ENCODE measurements at places on chromosomes 2 and 18.
A peak's percentile ranks its signal among the peaks of the same experiment; 100 is the strongest.

DNA sequence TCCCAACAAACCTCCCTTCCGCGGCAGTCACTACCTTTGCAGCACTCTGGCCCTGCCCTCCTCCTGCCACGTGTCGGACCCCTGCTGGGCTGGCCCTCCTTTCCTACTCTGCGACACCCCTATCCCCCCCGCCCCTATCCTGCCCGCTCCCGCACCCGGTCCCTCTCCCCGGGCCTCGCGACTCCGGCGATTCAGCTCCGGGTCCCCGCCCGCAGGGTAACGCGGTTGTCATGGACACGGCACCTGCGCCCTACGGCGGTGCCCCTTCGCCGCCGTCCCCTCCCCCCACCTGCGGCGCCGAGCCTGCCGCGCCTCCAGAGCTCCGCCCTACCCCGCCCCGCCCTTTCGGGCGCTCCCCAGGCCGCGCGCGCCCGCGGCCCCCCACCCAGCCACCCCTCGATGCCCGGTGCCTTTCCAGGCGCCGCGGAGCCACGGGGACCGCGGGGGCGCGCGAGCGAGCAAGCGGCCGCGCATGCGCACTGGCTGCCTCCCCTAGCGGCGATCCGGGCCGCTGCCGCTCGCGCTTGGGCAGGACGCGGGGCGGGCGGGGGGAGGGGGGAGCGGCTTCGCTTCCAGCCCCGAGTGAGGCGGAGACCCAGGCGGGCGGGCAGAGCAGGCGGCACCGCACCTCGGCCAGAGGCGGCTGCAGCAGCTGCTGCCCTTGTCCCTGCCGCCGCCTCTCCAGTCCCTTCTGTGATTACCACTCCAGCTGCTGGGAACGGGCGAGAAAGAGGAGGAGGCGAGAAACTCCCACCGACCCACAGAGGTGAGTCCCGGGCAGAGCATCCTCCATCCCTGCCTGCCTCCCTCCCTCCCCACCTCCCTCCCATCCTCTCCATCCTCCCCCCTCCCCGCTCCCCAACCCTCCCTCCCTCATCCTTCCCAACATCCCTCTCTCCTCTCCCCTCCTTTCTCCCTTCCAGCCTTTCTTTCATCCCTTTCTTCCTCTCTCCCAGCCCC lies at the start of gene CTNNA2:
Gene CTNNA2, plus strand, starts transcription at position 610 of the 960 bp plus-strand sequence.
- no peak for DNase-seq

GRCh38 chr2:19731037-19731436 lies 170.7 kb downstream of the TTC32 start:
- DNase-seq: no peak

GRCh38 chr2:46332686-46333281 lies 35.6 kb downstream of the EPAS1 start:
- DNase-seq: no peak

- DNase-seq: no peak
These were observed 54.0 kb downstream of the EMILIN2 start for GRCh38 chr18:2900684-2901422.

DNA sequence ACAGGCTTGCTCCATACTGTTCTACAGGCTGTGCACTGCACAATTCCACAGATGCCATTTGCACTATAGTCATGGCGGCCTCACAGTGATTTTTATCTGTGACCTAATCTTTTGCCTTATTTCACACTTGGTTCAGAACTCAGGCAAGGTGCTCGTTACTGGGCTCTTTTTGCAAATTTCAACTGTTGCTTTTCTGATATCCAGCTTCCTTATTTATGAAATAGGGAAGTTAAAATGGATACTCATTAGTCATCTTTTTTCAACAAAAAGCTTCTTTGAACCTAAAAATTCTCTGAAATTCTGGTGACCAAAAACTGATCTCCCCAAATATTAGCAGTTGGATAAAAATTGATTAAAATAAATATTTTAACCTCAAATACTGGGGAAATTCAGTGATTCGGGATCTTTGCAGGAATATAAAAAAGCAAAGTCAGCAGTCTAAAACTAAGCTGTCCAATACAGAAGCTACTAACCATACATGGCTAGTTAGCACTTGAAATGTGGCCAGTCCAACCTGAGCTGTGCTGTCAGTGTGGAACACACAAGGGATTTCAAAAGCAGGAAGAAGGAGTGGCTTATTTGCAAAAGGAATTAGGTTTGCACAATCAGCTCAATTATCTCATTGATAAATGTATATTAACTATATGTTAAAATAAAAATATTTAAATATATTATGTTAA lies 134.4 kb downstream of the COL4A4 start:
- no peak for DNase-seq

DNA sequence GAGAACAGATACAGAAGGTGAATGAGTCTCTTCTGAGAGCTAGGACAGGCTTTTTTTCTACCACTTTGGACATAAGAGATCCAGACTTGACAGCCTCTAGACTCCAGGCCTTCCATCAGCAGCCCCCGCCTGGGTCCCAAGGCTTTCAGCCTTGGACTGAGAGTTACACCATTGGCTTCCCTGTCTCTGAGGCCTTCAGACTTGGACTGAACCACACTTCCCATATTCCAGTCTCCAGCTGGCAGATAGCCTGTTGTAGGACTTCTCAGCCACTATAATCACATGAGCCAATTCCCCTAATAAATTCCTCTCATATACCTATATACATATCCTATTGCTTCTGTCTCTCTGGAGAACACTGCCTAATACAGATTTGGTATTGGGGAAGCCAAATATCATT lies 128.2 kb downstream of the MCFD2 start:
- no peak for DNase-seq

GRCh38 chr18:62485684-62486083 lies 37.1 kb upstream of the ZCCHC2 start:
- DNase-seq: no peak

- DNase-seq: no peak
These were observed 63.6 kb downstream of the GREB1L start for GRCh38 chr18:21305621-21306020.

DNA sequence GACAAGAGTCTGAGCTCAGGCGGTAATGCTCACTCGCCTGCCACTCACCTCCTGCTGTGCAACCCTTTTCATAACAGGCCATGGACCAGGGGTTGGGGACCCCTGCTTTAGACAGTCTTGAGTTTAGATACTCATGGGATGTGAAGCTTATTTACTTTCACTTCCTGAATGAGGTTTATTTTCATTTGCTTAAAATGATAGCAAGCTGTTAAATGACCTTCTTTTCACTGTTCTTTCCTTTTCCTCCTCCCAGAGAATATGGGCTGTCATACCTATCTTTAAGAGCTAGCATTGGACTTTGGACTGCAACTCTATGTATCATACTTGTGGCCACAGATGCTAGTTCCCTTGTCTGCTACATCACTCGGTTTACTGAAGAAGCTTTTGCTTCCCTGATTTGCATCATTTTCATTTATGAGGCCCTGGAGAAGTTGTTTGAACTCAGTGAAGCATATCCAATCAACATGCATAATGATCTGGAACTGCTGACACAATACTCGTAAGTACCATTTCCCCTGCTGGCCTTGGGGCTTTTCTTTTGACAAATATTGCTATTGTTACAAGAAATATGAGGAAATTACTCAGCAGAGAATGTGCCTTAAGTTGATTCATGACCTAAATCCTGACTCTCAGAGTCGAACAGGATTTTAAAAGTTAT lies 168.5 kb downstream of the DPP4 start:
- no peak for DNase-seq

- DNase-seq: no peak
These were observed 253.0 kb upstream of the NCKAP5 start for GRCh38 chr2:133821107-133821760.

- no peak for DNase-seq
These were observed 25.7 kb downstream of the MAP4K3 start for GRCh38 chr2:39411181-39411944.

DNA sequence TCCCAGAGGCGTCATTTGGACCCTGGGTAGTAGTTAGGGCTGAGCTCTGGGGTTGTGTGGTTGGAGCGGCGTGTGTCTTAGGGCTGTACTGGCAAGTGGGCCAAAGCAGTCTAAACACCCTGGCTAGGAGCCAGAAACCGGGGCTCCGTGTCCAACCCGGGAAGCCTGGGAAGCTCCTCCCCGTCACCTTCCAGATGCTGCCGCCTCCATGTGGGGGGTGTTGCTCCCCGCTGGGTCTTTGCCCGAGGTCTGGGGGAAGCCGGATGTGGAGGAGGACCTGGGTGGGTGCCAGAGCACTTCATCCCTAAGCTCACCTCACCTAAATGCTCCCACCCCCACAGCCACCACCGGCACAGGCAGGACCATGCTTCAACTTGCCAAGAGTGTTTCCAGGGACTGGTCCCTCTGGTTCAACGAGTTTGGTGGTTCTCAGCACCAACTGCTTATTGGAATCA lies 25.4 kb downstream of the TET3 start:
- no peak for DNase-seq

DNA sequence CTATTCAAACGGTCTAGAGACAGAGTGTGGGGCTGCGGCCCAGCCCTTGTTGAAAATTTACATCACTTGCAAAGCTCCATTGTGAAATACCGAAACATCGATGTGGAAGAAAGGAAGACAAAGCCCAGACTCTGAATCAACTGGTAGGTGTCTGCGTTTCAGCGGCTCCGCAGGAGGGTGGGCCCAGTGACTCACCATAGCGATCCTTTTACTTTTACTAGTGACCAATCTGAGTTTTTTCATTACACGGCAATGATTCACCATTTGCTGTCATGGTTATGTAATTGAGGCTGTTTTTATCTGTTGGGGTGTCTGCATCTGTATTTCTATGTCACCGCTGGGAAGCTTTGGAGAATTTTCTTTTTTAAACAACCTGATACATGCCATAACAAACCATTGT lies 66.6 kb upstream of the ODC1 start:
- DNase-seq: no peak

DNA sequence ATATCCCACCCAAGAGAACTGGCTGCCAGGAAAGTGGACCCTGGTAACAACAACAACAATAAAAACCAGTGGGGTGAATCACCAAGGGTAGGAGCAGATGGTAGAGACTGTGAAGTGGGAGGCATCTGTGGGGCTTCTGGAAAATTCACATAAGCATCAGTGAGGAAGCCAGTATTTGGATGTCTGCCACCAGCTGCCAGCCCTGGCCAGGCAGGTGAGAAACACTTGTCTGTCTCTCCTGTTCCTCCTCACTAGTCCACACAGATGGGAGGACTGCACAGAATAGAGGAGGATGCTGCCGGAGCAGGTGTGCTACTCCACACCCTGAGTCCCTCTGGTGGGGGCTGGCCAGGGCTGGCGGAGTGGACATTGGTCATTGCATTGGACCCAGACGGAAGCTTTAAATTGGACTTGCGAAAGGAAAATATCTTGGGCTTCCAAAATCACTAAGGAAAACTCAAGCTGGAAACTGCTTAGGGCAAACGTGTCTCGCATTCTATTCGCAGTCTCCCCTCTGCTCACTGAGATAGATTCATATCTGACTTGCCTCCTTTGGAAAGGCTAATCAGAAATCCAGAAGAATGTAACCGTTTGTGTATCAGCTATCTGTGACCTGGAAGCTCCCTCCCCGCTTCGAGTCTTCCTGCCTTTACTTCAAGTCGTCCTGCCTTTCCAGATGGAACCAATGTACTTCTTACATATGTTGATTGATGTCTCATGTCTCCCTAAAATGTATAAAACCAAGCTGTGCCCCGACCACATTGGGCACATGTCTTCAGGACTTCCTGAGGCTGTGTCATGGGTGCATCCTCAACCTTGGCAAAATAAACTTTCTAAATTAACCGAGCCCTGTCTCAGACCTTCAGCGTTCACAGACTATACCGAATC lies 69.1 kb downstream of the NAB1 start:
- DNase-seq: no peak

GRCh38 chr18:79964330-79965118 lies at the start of gene HSBP1L1:
Gene HSBP1L1, plus strand, starts transcription at chr18:79964643. Its CDS starts 93 bp downstream, at chr18:79964736.
- DNase-seq: no peak

DNA sequence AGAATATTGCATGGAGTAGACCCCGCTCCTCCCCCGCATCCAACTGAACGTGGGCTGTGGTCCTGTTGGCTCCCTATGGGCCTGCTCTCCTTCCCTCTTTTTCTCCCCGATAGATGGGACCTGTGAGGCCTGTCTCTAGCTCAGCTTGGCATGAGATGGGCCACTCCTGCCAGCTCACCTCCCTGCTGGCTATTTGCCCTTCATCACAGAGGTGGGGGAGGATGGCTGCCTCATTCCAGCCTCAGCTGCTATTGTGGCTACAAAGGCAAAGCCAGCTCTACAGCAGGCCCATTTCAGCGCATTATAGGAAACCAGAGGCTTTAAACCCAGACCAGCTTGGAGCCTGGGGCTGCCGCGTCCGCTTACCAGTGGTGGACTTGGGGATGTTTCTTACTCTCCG lies 313.9 kb downstream of the GBX2 start:
- DNase-seq: no peak

GRCh38 chr2:201194097-201194496 lies 11.2 kb downstream of the CASP10 start:
- DNase-seq: no peak

GRCh38 chr2:39490586-39490985 lies 53.5 kb upstream of the MAP4K3 start:
- DNase-seq: no peak

- DNase-seq: no peak
These were observed 420.1 kb upstream of the ZNF804A start for GRCh38 chr2:184178229-184178628.

GRCh38 chr2:224836263-224836662 lies 120.1 kb upstream of the CCDC195 start:
- DNase-seq: no peak

DNA sequence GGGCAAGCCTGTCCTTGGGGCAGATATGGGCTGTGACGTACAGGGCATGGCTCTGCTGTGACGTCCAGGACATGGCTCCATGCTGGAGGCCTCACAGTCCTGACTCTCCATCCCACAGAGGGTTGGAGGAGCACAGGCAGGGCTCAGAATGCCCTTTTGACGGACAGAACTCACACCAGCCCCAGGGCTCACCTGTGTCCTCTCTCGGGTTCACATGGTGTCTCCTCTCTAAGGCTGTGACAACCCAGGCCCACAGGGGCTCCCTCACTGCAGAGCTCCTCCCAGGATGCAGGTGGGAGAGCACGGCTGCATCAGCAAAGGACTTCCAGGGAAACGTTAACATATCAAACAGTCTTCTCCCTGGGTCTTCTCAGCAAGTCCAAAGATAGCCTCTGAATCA lies 133.8 kb downstream of the EIPR1 start:
- DNase-seq: no peak

DNA sequence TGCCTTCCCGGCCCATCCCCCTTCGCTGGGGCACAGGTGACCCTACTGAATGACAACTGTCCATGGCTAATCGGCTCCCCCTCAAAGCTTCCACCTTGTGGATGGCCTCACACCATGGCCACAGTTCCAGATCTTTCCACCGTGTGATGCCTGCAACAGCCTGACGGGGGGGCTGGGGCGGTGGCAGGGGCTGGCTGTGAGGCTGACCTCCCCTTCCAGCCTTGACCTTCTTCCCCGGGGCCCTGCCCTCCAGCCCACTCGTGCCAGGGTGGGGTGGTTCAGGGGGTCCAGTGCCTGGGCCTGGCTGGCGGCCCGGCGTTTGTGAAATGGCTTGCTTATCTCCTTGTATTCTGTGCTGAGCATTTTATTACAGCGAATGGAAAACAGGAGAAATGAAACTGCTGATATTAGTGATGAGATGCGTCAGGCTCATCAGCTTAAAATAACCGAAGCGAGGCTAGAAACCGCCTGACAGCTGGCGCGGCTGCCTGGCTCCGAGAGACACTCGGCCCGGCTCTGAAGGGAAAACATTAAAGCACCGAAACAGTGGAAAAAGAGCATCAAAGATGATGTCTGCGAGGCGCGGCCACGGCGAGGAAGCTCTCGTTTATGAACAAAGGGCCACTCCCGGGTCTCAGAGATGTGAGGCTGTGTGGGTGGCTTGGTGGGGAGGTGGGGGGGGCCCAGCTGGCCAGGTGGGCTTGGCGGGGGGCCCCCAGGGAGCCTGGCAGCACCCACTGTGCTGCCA lies 916 bp upstream of the PDCD1 start:
- peak; percentile 27 for DNase-seq
